Neural crest cell (in vitro differentiated cells): ENCODE measurements at places on chromosomes 1 and 21.

- DNase-seq = no peak
Observed at GRCh38 chr1:115076384-115076915, 12.9 kb downstream of the TSPAN2 start.

GRCh38 chr1:89512996-89513720 lies 11.5 kb upstream of the LRRC8B start:
- DNase-seq = no peak

GRCh38 chr1:156511644-156512043 lies 11.1 kb upstream of the MEF2D start:
- DNase-seq = no peak

GRCh38 chr21:29157080-29157479 lies 26.6 kb downstream of the MAP3K7CL start:
- DNase-seq = no peak

- DNase-seq = no peak
Observed at GRCh38 chr1:206590025-206590758, 22.1 kb downstream of the EIF2D start.

DNA sequence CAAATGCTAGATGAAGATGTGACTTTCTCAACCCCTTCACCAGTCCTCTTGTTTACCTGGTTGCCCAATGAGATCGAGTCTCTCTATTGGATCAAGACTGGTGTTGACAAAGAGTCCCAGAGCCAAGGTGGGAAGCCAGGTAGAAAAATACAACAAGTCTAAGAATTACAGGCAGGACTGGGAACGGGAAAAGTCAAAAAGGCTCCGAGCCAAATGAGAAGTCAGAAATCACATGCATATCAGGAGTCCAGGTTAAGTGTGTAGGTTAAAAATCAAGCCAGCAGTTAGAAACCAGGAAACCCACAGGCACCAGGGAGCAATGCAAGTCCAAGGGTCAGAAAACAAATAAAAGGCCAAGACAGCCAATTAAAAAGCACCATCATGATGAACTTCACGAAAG lies 27.4 kb upstream of the DUSP23 start:
- DNase-seq = no peak

DNA sequence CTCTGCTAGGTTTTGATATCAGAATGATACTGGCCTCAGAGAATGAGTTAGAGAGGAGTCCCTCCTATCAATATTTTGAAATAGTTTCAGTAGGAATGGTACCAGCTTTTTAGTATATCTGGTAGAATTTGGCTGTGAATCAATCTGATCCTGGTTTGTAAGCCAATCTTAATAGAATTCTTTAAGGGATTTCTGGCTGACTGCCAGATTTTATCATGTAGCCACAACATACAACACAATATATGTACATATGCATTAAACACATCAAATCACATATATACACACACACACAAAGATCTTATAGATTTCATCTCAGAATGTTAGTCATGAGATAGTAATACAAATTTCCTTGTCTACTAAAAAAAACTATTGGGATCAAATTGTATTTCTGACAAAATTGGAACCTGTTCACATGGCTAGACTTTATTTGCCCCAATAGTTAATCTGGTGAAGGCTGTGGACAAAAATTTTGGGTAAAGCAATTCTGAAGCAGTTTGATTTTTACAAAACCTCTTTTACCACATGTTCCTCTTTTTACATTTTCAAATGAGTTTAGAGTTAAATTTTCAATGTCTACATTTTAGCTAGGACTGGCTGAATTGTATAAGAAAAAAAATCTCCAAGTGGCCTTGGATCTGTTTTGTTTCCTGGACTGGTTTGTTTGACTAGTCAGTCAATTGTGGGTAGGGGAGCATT lies 151.7 kb downstream of the FASLG start:
- no peak for DNase-seq

DNA sequence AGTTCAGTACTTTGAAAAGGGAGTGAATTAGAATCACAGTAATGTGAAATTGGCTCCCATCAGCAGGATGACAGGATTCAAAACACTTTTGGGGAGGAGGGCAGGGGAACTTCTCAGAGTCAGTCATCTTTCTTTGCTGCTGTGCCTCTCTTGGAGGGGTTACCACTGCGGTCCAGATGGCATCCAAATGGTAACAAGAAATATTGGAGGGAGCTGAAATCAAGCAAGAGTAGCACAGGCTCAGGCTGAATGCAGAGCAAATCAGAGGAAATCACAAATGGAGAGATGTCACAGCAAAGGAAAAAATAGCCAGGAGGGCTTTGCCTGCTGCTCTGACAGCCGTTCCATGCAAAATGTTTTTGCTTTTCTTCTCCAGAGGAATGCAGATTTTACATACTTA lies 75.0 kb upstream of the C8B start:
- DNase-seq = no peak

GRCh38 chr1:41716188-41717130 lies 202.3 kb downstream of the HIVEP3 start:
- DNase-seq = no peak

DNA sequence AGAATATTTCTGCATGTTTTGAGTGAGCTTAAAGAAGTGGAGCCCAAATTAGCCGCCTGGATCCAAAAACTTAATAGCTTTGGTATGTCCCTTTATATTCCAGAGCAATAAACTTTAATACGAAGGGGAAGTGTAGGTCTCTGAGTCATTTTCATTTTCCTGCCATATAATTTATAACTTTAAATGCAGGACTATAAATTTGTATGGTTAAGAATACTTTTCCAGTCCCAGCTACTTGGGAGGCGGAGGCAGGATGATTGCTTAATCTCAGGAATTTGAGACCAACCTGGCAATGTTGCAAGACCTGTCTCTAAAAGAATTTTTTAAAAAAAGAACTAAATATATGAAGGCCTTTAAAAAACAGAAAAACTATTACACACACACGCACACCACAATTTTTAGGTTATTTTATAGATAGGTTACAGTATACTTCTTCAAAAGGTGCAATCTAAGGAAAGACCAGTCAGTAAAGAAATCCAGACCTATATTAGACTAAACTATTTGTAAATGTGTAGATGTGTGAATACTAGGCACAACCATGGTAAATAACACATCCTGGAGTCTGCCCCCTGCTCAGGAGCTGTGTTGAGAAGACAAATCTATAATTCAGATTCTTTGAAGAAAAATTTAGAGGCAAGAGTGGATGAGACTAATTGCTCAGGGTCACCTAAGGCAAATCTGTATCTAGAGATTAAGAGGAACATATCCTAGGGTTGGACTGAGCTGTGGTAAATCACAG lies 80.3 kb downstream of the TTC3 start:
- DNase-seq = no peak

DNA sequence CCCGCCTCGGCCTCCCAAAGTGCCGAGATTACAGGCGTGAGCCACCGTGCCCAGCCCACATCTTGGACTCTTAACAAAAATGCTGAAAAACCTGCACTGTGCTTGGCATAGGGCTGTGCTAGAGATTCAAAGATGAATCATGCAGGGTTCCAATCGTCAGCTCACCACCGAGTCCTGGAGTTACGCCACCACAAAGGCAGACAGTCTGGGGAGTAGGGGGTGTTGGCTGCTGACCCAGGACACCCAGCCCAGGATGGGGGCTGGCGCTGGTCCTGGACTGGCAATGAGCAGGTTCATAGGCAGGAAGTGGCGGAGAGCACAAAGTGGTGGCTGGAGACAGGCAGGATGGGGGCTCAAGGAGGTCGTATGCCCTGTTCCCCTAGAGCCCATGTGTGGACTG lies 16.0 kb downstream of the PSRC1 start:
- DNase-seq = no peak

DNA sequence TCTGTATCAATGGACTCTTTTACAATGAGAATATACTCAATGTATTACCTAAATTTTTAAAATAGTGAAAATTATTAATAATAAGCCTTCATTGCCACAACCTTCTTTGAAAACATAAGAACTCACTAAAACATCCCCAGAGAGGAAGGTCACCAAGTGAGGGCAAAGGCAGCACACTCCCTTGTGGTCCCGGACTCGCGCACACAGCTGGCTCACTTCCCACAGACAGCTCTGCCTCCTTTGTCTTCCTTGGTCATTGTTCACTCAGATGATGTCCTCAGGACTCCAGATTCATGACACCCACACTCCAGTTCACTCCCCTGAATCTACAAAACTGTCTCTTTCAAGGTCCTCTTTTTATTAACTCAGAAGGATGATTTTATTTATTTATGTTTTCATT lies 19.2 kb upstream of the UBR4 start:
- DNase-seq = no peak

- no peak for DNase-seq
Observed at GRCh38 chr1:19435851-19436455, 49.4 kb downstream of the CAPZB start.

DNA sequence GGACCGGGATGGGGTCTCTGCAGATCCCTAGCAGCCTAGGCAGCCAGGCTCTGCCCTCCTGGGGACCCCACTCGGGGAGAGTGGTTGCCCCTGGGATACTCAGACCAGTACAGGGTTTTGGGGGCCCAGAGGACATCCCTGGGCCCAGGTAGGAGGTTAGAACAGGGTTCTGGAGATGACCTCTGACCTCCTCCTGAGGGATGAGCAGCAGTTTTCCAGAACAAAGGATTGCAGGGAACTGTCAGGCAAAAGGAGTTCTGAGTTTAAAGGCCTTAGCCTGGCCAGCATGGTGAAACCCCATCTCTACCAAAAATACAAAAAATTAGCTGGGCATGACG lies 20.4 kb upstream of the VPS13D start:
- DNase-seq = no peak
